ENCODE measurements at places on chromosomes 5 and 9. TPM values are rescaled to one million over a fixed set of nuclear protein-coding genes. Genes with fewer than 3 reads are reported as not detected.

ZDHHC11B gene
- polyA plus RNA-seq = not detected

SOHLH1 gene
- polyA plus RNA-seq = not detected

GRXCR2 gene
- not detected for polyA plus RNA-seq

GRCh38 chr9:137881591-137882505, 4.3 kb downstream of the CACNA1B start:
- no peak for DNase-seq

CAPSL gene
- 0.96 TPM for polyA plus RNA-seq

DNA sequence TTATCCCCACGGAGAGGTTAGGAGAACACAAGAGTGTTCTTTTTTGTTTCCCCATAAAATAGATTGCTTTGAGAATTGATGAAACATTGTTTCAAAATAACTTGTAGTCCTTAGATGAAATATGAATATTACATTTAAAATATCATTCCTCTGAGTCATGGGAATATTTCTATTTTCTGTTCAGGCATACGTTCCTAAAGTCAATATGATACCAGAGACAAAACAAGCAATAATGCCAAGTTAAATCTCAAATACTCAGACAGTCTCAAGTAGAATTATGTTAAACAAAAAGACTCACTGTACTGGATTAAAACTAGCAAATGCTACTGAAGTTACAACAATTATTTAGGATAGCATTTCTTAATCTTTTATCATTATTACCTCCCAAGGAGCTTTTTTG, 111.7 kb upstream of the C6 start:
- peak; percentile 17 for DNase-seq

- no peak for DNase-seq
Observed at GRCh38 chr9:134216961-134217360, 52.6 kb upstream of the RNU6ATAC start.

All from fibroblast of lung (primary cell).